ENCODE measurements at places on chromosomes 5 and 9.

DNA sequence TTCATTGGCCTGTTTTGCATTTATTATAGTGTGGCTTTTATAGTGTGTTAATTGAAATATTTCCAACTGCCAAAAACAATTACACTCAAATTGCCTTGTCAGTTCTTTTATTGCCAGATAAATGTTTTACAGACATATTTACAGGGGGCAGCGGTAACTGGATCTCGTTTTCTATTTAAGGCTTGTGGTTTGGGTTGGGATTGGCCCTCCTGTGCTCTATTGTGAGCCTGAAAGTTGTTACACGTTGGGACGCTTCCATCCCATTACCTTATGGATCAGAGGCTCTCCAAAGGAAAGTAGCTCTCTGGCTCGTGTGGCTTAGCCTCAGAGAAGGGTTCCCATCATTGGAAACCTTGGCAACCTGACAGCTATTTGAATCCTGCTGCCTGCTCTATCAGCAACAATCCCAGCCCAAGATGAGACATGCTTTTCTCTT is 20.8 kb downstream of the DNAI1 start:
- no peak for DNase-seq

DNA sequence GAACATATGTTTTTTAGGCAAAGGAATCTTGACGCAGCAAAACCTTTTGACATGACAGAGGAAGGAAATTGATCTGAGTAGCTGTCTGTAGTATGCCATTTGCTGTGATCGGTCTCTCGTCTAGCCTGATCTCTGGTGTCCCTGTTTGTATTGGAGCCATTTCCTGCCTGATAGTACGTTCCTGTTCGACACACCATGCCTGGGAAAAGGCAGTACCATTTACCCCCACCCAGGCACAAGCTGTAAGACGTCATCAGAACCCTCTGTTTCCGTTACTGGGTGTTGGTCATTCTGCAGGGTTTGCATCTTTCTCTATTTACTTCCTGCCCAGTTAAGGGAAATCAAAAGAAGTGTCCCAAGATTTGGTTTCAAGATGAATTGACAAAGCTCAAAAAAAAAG is 129.7 kb downstream of the CEMIP2 start:
- DNase-seq, result no peak

DNA sequence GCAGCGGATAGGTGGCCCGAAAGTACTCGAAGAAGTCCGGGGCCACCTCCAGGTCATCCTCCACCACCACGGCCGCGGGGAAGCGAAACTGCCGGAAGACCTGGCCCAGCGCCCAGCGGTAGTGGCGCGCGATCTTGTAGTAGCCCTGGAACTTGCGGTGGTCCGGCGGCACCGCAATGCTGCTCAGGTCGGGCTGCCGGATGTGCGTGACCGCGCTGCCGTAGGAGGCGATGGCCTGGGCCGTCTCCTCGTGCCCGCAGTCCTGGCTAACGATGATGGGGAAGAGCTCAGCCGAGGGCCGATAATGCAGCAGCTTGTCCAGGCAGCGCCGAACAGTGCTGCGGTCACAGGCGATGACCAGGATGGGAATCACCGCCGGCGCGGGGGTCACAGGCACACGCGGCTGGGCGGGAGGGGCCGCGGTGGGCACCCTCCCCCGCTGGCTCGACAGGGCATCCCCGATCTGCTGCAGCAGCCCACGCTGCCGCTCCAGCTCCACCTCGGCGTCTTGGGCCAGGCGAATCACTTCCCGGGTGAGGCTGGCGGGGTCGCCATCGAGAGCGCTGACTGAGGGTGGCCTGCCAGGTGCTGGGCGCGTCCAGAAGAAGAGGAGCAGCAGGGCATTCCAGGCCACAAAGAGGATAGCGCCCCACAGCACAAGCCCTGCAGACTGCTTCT is 10.2 kb downstream of the MGAT1 start:
- DNase-seq, result no peak

DNA sequence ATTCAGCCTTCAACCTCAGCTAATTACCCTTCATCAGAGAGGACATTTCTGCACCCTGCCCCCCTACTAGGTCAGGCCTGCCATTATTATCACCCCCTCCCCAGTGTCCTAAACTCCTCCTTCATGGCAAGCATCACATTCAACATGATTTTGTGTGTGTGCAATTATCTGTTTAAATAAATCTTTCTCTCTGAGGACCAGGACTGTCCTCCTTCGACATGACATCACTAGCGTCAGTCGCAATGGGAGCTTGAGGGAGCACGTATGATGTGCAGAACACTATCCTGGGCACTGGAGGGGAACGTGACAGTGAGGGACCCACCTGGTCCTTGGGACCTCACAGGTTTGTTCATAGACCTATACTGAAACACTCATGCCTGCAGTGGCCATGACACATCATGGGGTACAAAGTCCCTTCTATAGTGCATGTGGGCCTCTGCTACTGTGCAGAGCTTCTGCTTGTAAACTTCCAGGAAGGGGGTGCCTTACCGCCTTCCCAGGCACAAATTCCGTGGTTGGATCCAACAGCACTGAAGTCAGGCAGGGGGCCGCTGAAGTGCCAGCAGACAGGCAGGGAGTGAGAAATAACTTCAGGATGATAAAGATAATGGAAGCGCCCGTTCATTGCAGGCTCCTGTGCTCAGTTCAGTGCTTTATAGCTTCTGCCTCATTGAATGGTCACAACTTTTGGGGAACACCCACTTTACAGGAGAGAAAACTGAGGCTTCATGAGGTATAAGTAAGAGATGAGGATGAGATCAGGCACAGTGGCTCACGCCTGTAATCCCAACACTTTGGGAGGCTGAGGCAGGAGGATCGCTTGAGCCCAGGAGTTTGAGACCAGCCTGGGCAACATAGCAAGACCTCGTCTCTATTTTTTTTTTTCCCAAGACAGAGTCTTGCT is 36.0 kb upstream of the STXBP1 start:
- DNase-seq, result no peak

- no peak for DNase-seq
These were observed 125.6 kb upstream of the LPAR1 start for GRCh38 chr9:111163716-111164389.

DNA sequence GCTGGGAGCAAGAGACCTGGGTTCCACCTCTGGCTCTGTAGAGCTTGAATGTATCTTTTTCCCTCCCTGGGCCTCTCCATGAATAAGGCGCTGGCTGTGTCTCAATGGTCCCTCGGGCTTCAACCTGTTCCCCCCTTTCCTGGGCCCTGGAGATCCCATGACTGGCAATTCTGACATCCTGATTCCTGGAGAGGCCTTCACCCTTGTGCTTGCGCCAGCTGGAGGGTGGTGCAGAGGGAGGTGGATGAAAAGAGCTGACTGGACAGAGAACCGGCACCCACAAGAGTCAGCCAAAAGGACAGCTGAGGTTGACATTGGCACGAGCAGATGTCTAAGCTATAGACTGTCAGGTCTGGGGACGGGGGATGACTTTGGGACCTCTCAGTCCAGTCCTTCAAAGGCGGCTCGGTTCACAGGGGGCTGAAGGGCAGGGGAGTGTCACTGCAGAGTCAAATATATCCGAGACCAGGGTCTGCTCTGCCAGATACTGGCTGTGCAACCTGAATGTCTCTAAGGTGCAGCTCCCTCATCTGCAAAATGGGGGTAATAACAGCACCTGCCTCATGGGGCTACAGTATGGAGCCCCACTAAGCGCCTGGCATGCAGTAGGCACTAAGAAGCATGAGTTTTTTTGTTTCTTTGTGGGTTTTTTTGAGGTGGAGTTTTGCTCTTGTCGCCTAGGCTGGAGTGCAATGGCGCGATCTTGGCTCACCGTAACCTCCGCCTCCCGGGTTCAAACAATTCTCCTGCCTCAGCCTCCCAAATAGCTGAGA is 13.8 kb downstream of the DNM1 start:
- DNase-seq, result no peak

DNA sequence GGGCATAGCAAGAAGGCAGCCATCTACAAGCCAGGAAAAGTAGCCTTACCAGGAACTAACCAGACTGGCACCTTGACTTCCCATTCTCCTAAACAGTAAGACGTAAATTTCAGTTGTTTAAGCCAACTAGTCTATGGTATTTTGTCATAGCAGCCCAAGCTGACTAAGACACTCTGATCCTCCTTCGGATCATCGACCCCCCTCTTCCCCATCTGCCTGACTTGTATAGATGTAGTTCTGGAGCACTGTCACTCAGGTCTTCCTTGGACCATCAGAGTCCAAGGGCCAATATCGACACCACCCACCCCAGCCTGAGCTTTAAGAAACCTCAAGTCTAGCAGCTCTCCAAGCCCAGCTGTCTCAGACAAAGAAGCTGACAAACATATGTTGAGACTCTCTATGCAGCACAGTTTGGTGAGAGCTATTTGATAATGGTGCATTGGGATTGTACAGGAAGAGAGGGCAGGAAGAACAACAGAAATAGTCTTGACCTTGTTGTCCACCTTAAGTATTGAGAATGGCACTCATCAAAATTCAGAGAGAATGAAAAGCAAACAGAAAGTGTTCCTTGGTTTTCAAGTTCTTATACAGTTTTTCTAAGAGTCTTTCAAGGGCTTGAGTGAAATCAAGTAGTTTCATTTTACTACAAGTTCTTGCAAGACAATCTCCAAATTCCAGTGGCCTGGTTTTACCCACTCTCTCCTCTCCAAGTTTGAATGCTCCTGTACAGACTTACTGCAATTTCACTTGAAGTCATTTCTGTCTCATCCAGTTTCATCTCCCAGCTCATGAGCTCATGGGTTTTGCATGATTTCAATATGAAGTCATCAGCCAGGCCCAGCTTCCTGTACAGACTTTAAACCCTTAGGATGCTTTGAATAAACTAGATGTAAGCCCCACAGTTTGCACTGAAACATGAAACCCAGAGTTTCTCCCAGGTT is 122.3 kb upstream of the RAI14 start:
- no peak for DNase-seq

GRCh38 chr9:99980598-99980997 is 74.1 kb downstream of the STX17 start:
- DNase-seq, result no peak

DNA sequence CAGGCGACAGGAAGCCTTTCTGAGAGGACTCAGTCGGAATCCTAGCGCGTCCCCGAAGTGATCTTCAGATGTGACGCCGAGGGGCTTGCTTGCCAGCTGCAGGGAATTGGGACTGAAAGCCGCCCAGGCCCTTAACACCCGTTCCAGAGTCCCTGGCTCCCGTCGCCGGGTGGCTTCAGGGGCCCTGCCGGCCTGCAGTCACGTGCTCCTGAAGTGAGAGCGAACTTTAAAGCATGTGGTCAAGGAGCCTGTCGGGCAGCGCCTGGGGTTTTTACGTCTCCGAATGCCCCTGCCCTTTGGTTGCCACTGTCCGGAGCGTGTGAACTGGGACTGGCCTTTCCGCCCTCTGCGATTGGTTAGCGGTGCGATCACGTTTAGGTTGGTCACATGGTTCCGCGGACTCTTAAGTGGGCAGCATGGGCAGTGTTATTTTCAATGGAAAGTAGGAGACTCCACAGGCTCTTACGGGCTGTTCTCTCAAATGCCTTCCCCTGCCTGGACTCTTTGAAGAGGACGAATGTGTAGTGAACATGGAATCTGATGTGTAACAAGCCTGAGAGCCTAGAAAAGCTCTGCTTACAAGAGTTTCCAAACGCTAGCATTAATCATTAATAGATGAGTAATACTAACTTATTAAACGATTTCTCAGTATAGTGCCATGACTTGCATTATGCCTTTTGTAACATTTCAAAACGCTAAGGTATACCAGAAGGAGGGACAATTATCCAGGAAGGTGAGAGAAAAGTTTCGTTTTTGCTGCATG is 1.9 kb downstream of the VLDLR start:
- no peak for DNase-seq

DNA sequence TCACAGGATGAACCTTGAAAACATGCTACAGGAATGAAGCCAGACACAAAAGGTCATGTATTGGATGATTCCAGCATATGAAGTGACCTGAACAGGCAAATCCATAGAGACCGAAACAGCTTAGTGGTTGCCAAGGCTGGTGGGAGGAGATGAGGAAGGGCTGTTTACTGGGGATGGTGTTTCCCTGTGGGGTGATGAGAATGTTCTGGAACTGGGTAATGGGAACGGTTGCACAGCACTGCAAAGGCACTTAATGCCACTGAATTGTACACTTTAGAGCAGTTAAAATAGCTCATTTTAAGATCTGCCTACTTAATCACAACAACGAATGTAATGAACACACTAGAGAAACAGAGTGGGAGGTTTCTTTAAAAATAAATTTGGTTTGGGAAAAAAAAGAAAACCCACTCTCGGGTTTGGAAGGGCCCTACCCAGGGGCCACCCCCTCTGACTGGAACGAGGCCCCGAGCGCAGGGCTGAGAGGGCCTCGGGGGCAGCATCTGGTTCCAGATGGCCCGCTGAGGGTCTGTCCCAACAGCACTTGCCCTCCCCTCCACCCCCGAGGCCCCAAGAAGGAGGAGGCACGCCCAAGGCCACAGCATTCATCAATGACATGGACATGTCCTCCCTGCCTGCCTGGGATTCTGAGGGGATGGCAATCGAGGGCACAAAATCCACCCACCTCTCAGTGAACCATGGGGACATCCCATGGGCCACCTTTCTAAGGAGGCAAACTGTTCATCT is 31.7 kb downstream of the SARDH start:
- no peak for DNase-seq
